ENCODE measurements at places on chromosomes 5 and 9. TPM values are rescaled to one million over a fixed set of nuclear protein-coding genes. Genes with fewer than 3 reads are reported as not detected.

The RASEF gene
- total RNA-seq, result 0.16 TPM

- H3K27me3 ChIP-seq, result 0 out of 2 replicates have a peak, but pooled peaks cover 4% of the 10 kb centered on the region
- no peaks in the 10 kb centered on the region for H3K36me3 ChIP-seq
- H3K27ac ChIP-seq, result no peak overlapping the region
- no peak overlapping the region for H3K4me3 ChIP-seq
- no peaks in the 10 kb centered on the region for H3K4me1 ChIP-seq
Measured at GRCh38 chr5:146653560-146653959, 137.6 kb upstream of the GPR151 start.

- no peak overlapping the region for H3K4me3 ChIP-seq
- H3K36me3 ChIP-seq, result no peaks in the 10 kb centered on the region
- DNase-seq, result no peak
- no peak overlapping the region for H3K27ac ChIP-seq
Measured at GRCh38 chr5:12277504-12278192, 373.4 kb upstream of the CTNND2 start.

The FNIP1 gene
- total RNA-seq, result 44.5 TPM

- no peaks in the 10 kb centered on the region for H3K27me3 ChIP-seq
- no peak overlapping the region for H3K4me3 ChIP-seq
Measured at GRCh38 chr9:138015021-138015829, 137.6 kb downstream of the CACNA1B start.

DNA sequence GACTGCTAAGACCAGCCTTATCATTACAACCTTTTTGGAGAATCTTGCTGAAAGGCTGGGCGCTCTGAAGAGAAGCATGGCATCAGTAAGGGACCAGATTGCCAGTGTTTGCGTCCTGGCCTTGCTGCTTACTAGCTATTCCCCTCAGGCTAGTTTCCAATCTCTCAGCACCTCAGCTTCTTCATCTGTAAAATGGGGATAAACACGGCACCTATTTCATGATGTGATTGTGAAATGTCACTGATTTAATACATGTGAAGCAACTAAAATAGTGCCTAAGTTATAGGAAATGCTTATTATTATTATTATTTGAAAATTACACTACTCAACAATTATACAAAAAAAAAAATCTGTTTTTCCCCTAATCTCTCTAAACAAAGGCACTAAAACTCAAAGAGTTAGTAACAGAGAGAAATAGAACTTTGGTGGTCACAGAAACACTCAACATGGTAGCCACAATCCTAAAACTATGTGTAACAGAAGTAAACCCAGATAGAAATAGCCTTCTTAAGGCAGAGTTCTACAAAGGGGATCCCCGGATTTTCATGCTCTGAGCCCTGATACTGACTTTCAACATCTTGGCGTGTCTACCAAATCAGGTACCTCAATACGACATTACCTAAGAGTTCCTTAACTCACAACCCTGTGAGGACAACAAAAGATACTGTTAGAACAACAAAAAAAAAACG lies 62.0 kb downstream of the ENC1 start:
- H3K27me3 ChIP-seq, result no peaks in the 10 kb centered on the region
- H3K4me1 ChIP-seq, result peaks cover 30% of the 10 kb centered on the region
- no peaks in the 10 kb centered on the region for H3K36me3 ChIP-seq
- no peak overlapping the region for H3K27ac ChIP-seq
- no peak overlapping the region for H3K4me3 ChIP-seq
- no peak for DNase-seq

- peak within 1 kb of the TSS; percentile 78 for H3K4me3 ChIP-seq
- H3K27ac ChIP-seq, result 0 out of 2 replicates have a peak within 1 kb of the TSS, but pooled peaks have one; percentile 1
- H3K36me3 ChIP-seq, result peaks cover 8% of the 10 kb centered on the region
- peaks cover 19% of the 10 kb centered on the region for H3K4me1 ChIP-seq
Measured at GRCh38 chr5:1111727-1112289, at the start of gene SLC12A7. Gene SLC12A7, minus strand, starts transcription at chr5:1112063. Its CDS starts 72 bp downstream, at chr5:1111991.

GRCh38 chr9:129612815-129613519 lies 7.9 kb downstream of the C9orf50 start:
- DNase-seq, result no peak
- no peak overlapping the region for H3K27ac ChIP-seq
- peaks cover 19% of the 10 kb centered on the region for H3K4me1 ChIP-seq
- no peak overlapping the region for H3K4me3 ChIP-seq
- H3K36me3 ChIP-seq, result no peaks in the 10 kb centered on the region

GRCh38 chr5:175096469-175097165 lies 347.4 kb downstream of the DRD1 start:
- no peaks in the 10 kb centered on the region for H3K4me1 ChIP-seq
- no peaks in the 10 kb centered on the region for H3K36me3 ChIP-seq
- H3K27me3 ChIP-seq, result no peaks in the 10 kb centered on the region
- H3K27ac ChIP-seq, result no peak overlapping the region
